ENCODE measurements at places on chromosomes 5 and 9.

GRCh38 chr5:149834246-149834855 is 104.2 kb downstream of the PPARGC1B start:
- peak; percentile 15 for DNase-seq

DNA sequence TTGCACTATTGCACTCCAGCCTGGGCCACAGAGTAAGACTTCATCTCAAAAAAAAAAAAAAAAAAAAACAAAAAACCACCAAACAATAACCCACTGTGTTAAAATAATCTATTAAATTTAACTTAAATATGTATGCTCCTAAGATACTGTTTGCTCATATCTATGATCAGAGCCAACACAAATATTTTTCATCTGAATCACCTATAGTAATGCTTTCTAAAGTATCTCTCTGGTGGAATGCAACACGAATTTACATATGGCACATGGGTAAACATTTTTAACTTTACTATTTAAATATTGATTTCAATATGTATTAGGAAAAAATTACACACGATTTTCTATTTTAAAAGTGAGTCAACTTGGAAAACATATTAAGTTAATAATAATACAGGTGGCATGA is 196.4 kb downstream of the RFX3 start:
- DNase-seq: no peak

DNA sequence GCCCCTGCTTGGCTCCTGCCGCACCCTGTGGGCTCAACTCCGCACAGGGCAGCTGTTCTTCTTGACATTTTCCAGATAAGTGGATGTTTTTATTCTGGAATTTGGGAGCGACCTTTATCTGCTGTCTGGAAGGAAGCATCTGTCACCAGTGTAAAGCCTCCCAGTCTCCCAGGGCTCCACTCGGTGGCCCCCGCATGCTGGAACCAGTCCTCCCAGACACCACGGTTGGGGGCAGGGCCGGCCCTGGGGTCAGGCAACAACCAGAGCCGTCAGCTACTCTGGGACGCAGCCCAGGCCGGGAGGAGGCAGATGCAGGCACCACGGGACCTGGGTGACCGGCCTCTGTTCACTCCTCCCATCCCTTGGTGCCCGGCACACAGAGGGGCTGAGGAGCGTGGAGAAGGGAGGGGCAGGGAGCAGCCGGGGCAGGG is 92.8 kb upstream of the ADAMTS2 start:
- no peak for DNase-seq

DNA sequence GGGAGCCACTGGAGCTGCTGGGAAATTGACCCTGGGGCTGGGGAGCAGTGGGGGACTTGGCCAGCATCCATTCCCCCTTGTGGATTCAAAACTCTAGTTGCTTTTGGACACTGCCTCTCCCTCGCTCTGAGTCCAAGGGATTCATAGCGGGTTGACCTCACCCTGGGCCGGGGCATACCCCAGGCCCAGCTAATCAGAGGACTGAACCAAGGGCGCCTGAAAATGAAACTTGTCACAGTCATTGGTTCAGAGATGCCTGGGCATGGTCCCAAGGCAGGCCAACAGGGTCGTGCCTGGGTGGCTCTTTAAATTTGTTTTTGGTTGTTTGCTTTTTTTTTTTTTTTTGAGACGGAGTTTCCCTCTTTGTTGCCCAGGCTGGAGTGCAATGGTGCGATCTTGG is 22.6 kb downstream of the STK10 start:
- DNase-seq: no peak

DNA sequence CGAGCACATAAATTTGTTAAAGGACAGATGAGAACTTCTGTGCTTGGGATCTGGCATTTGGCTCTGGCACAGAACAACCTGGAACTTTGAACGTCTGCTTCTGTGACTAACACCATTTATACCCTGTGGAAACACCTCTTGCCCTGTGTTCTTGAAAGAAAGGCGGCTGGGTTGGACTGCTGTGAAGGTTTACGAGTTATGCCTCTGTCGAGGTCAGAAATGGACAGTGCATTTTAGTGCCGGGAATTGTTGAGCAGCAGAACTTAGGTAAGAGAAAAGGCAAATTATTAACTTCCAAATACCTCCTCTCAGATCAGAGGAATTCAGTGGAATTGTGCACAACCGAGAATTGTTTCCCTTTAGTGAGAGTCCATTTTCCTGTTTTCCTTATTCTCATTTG is 14.1 kb upstream of the INIP start:
- DNase-seq: no peak

- DNase-seq: peak; percentile 33
Observed at GRCh38 chr9:121201045-121201737, 478 bp downstream of the RAB14 start.

DNA sequence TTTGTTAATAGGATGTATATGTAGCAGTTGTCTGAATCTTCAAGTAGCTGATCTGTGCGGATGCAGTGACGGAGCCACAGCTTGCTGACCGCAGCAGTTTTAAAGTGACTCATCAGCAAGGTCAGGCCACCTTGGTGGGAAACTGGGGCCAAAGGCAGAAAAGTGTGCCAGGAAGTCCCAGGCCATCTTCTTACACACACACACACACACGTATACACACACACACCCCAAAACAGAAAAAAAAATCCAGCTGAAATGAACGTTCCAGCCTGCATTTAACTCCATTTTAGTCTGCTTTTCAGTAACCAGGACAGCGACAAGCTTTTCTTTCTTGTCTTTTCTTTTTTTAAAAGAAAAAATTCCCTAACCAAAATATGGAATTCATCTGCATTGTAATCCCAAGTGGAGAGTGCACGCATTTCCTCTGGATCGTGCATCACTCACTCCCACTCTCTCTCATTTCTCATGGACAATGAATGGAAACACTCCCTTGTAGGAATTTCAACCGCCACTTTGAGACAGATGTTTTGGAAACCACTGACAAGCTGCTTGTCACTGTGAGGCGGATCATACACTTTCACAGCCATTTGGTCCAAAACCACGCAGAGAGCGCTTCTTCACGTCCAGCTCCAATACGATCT is 103.9 kb downstream of the LHFPL2 start:
- no peak for DNase-seq

- DNase-seq: no peak
Observed at GRCh38 chr9:125239631-125240597, 1.2 kb downstream of the HSPA5 start.

GRCh38 chr5:130796902-130797301 is 368.2 kb downstream of the HINT1 start:
- DNase-seq: no peak

DNA sequence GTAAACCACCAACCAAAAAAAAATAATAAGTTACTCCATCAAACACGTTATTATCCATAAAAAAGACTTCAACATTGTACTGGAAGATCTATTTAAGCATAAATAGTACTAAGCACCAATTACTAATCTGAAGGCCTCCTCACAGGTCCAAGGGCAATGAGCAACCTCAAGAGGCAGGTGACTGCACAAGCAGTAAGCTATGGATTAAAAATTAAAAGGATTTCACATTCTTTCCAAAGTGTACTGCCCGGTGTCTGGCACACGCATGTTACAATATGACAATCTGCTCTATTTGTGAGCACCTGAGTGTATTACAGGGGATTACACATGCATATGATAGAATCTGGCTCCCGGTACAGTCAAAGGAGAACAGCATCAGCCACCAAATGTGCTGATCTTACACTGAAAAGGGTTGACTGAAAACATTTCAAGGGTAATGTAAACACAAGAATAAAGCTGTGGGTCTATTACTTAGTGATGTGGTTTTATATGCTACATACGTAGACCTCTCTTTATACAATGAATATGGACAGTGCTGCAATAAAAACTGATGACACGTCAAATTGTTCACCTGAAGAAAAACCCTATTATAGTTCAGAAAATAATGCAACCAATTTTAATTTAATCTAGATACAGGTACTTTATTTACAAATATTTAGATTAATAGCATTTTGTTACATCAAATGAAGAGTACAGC is 22.8 kb downstream of the RAB14 start:
- DNase-seq: no peak

GRCh38 chr9:136676297-136676794 is 10.9 kb downstream of the AGPAT2 start:
- DNase-seq: no peak

- DNase-seq: no peak
Observed at GRCh38 chr5:80246995-80247729, 8.7 kb downstream of the SERINC5 start.

- no peak for DNase-seq
Observed at GRCh38 chr5:114296191-114296590, 65.7 kb upstream of the KCNN2 start.

DNA sequence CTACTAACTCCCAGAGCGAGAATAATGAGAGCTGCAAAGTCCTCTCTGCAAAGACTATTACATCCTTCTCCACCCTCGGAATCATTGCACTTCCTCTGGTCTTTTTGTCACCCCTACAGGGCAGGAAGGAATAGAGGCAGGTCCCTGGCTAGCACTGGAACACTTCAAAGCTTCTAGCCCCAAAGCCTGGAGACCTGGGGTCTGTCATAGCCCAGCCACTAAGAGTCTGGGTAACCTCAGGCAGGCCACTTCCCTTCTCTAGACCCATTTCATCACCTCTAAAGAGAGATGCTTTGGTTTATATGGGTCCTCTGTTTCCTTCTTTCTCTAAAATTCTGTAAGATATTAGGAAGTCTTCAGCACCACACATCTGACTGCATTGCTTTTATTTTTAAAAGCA is 6.7 kb downstream of the ADRB2 start:
- no peak for DNase-seq

- DNase-seq: no peak
Observed at GRCh38 chr9:121057821-121058220, 7.7 kb upstream of the C5 start.

GRCh38 chr5:114419067-114419388 is 57.2 kb downstream of the KCNN2 start:
- no peak for DNase-seq

- DNase-seq: no peak
Observed at GRCh38 chr9:127450243-127450760, 904 bp downstream of the RPL12 start.

- peak; percentile 65 for DNase-seq
Observed at GRCh38 chr5:141664733-141665461, 13.7 kb upstream of the FCHSD1 start.

- no peak for DNase-seq
Observed at GRCh38 chr9:5851445-5851844, 18.5 kb upstream of the ERMP1 start.

GRCh38 chr9:19629488-19629887 is 159.3 kb downstream of the SLC24A2 start:
- no peak for DNase-seq

DNA sequence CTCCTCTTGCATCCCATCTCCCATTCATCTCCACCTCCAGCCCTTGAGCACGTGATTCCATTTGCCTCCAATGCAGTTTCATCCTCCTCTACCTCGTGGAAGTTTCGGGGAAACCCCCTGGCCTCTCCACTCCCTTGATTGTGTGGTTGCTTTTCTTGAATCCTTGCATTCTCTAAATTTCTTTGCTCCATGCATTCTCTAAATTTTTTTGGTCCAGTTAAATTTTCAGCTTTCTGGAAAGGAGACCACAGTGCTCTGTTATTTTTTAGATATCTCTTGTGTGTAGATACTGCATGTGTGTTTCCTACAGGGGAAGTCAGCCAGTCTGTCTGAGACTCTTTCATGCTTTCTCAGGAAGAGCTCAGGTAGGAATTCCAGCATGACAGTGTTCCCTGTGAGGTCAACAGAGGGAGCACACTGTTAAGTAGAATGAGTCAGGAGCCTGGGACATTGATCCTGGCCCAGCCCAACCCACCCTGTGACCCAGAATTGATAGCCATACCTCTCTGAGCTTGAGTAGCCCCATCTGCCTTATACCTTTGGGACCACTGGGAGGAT is 52.8 kb downstream of the AMBP start:
- DNase-seq: no peak

GRCh38 chr5:79157305-79157704 is 45.7 kb downstream of the BHMT start:
- no peak for DNase-seq

- DNase-seq: no peak
Observed at GRCh38 chr5:88653471-88653870, 229.5 kb downstream of the MEF2C start.

DNA sequence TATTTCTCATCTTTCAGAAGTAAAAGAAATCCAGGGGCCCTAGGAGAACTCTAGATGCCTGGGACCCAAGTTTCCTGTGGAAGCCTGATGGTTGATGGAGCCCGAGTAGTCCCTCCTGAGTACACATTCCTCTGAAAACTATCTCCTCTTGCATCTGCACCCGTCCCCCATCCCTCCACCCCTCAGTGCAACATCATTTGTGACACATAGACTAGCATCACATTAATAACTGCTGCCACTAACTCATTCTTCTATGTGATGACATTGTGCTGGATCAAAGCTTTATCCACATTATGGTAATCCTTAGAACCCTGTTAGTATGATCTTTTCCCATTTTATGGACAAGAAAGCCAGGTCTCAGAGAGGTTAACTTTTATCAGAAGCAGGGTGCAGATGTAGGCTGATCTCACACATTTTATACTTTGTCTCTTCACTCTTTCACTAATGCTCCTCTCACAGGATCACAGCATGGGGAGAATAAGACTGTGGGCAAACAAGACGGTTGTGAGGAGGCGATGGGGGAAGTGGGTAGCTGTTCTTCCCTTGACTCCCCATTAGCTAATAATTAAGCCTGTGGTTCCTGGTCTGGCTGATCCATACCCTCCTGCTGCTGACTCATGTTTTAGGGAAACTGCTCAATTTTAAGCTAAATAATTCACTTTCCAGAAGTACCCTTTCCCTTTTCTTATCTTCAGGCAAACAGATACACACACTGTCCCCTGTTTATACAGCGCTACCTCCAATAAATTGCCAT is 3.9 kb upstream of the HK3 start:
- no peak for DNase-seq

DNA sequence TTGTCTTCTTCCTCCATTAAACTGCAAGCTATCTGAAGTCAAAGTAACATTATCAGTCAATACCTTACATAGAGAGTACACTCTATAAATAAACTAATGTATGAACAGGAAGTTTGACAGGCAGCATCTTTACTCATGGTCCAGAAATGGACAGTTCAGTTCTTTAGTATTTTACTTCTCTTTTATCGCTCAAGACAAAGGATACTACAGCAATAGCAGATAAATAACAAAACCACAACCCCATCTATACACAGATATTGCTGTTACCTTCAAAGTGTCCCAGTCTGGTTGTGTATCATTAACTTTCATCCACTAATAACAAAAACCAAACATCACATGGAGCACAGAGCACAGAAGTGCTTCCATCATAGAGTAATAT is 46.4 kb downstream of the SEMA5A start:
- no peak for DNase-seq

GRCh38 chr5:143318270-143318669 is 85.2 kb downstream of the NR3C1 start:
- DNase-seq: no peak

All from activated T-cell treated with anti-CD3 and anti-CD28 coated beads for 1 hour (primary cell).